ENCODE measurements at places on chromosomes 5 and 9.

DNA sequence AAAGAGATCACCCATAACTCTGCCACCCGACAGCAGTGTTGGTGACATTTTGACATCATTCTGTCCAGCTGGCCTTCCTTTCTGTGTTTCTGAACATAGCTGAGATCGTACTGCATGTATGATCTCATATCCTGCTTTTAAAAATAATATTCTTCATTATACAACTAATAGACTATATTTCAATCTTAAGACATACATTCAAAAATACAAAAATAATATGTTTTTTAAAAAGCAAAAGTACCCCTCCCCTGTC, 47.7 kb upstream of the RPL26L1 start:
- DNase-seq: no peak

- DNase-seq: peak; percentile 2
Observed at GRCh38 chr5:173315495-173316338, 12.5 kb downstream of the STC2 start.

DNA sequence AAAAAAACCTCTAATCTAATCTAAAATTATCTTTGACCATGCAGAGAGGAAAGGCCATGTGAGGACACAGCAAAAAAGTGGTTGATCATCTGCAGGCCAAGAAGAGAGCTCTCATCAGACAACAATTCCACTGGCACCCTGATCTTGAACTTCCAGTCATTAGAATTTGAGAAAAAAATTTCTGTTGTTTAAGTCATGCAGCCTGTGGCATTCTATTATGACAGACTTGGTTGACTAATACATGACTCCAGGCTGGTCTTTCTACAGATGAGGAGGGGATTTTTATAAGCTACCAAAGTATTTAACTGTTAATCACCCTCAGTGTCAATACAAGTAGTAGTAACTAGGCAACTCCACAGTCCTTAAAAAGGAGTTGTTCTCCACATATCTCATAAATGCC, 358.5 kb upstream of the RGMB start:
- no peak for DNase-seq

DNA sequence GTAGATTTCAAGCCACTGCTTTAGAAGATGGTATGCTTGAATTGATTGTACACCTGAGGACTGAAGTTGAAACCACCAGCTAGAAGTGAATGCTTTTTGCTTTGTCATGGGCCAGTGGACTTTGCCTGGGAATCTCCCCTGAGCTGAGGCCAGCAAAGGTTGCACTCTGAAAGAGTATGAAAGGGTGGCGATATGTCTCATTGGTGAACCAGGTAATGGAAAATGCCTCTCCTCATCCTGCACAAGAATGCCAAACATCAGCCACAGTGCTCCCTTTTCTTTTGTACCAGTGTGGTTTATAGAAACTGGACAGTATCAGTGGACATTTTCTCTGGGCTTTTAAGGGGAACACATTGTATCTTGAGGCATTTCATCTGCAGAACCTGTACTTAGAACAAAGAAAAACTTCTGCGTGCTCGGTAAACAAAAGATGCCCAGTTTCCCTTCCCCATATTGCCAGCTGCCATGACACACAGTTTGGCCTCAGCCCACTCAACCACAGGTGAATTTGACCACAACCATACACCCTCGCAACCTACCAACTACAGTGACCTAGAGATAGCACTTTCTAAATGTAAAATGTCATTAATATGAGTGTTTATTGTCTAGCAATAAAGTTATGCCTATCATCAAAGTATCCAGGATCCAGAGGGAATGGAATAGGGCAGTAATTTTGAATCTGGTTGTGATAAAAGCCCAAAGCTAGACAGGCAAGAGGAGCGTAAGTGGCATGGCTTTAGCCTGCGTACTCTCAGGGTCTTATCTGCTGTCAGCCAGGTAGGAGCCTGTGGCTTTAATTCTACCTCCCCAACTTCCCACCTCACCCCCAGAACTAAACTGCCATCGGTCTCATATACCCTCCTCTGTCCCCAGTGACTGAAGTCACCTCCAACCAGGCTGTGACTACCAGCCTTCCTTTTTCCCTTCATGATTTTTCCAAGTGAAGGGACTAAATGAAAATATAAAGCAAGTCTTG, 79.5 kb upstream of the LHFPL2 start:
- DNase-seq: no peak

GRCh38 chr9:134593286-134594077, 48.1 kb upstream of the COL5A1 start:
- DNase-seq: no peak

GRCh38 chr9:94586316-94586715, 7.3 kb downstream of the FBP2 start:
- DNase-seq: no peak

- no peak for DNase-seq
Observed at GRCh38 chr5:121737120-121737519, 114.6 kb upstream of the FTMT start.

GRCh38 chr5:83277154-83277553, 194.4 kb upstream of the VCAN start:
- no peak for DNase-seq

- DNase-seq: no peak
Observed at GRCh38 chr9:22528485-22528884, 81.9 kb downstream of the DMRTA1 start.

DNA sequence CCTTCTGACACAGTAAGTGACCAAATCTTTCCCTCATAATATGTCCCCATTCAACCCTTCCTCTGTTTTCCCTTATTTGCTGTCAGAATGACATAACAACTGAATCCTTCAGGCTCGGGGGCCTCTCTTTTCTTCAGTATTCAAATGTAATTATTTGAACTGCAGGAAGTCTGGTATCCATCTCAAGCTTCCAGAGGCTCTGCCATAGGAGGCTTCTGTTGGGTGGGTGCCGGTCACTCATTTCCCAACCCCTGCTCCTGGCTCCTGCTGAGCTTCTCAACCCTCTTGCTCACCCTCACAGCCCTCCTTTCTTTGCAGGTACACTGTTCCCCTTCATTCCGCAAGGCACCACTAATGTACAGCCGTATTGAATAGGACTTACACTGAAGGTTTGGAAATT, 151.8 kb upstream of the MAP3K1 start:
- no peak for DNase-seq

GRCh38 chr5:176535664-176536131, 1.5 kb downstream of the RNF44 start:
- DNase-seq: no peak

- DNase-seq: no peak
Observed at GRCh38 chr5:76709762-76710161, 6.2 kb upstream of the F2R start.

Measured in anterior cingulate cortex (tissue), 58 donors.